ENCODE measurements at places on chromosomes 2 and 18.
A peak's percentile ranks its signal among the peaks of the same experiment; 100 is the strongest.

- peak; percentile 82 for DNase-seq
These were observed 19.8 kb upstream of the PDIA6 start for GRCh38 chr2:10832203-10832936.

DNA sequence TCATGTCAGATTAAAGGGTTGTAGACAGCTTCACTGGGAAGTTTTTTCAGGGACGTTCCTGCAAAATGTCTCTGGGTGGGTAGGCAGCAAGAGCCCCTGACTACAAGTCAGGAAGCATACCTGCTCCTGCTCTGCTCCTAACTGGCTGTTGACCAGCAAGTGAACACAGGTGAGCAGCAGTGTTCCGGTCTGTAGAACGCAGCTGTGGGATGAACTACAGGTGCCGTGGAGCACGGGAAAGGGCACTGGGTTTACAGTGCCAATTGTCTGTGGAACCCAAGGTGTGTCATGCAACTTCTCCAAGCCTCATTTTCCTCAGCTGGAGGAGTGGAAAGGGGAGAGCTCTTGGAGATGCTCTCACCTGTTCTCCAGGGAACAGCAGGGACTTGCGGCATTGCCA is 6.6 kb downstream of the ASB18 start:
- DNase-seq: no peak

- no peak for DNase-seq
These were observed 14.8 kb upstream of the ADAM17 start for GRCh38 chr2:9570182-9571060.

DNA sequence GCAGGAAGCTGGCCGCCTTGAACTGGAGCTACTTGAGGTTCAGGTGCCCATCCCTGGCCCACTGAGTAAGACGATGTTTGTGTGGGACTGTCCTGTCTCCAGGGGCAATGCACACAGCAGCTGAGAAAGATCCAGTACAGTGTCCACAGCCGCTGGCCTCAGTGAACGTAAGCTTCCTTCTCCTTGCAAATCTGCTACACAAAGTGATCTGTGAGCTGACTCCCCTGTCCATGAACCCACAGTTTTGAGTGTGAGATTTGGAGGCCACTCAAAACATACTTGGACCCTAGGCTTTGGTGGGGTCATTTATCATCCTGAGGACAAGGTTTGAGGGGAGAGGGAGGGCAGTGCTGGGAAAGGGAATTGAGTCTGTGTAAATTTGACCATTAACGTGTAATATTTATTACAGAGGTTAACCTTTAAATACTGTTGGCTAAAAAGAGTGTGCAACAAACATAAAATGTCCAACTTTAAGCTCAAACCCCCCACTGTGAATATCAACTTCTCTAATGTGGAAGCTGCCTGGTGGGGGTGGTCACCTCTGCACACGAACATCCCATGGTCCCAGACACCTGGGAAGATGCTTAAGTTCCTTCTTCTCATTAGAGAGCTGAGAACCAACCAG is 4.9 kb upstream of the CYS1 start:
- DNase-seq: no peak

GRCh38 chr2:159073256-159073655 is 104.8 kb downstream of the TANC1 start:
- no peak for DNase-seq

GRCh38 chr2:197286805-197287595 is 23.6 kb downstream of the ANKRD44 start:
- DNase-seq: peak; percentile 45

- no peak for DNase-seq
These were observed 118.5 kb upstream of the CD302 start for GRCh38 chr2:159916511-159916910.

GRCh38 chr2:43839776-43840564 is 1.2 kb downstream of the ABCG8 start:
- no peak for DNase-seq

DNA sequence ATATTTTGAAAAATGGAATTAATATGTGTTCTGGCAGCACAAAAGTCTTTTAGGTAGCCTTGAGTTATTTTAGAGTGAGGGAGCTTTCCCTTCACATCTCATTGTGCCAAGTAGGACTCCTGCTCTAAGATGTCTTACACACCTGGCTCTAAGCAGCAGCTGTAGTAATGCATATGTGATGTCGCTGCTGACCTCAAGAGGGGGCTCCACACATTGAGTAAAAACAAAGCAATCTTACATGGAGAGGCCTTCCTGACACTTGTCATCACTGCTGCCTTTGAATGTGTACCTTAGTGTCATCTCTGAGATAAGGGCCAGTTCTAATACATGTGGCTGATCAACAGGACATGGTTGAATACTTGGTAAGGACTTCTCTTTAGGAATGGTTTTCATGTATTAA is 75.8 kb downstream of the ACTR3 start:
- no peak for DNase-seq

- peak; percentile 83 for DNase-seq
These were observed 90.0 kb upstream of the PPP1CB start for GRCh38 chr2:28661589-28662001.

- DNase-seq: no peak
These were observed 92.8 kb upstream of the CDH2 start for GRCh38 chr18:28269750-28270149.

- no peak for DNase-seq
These were observed 148.2 kb downstream of the RND3 start for GRCh38 chr2:150339282-150339681.

DNA sequence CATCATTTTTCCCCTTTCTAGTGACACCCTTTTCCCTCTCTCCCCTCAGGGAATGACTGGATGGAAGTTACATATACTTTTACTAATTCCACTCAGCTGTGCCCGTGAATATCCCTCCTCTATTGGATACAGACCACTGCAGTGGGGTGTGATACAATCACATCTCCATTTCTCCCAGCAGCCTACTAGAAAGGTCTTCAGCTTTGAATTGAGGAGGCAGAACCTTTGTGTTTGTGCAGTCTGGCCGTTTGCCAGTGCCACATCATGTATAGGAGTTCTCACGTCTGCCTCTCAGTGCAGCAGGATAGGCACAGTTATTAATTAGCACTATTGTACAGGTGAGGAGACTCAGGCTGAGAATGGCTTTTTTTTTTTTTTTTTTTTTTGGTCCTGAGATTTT is 16.4 kb downstream of the TNFRSF11A start:
- DNase-seq: peak; percentile 24

DNA sequence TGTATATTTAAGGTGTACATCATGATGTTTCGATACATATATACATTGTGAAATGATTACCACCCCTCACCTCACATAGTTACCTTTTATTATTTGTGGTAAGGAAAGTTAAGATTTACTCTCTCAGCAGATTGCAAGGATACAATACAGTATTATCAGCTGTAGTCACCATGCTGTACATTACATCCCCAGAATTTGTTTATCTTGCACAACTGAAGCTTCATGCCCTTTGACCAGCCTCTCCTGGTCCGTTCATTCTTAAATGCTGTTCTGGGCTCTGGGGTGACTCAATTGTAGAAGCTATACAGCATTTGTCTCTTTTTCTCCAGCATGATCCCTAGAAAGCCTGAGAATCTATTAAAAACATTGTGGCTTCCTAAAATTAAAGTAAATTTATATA is 90.8 kb downstream of the PTPRM start:
- DNase-seq: no peak

GRCh38 chr2:207341804-207342203 is 176.1 kb upstream of the KLF7 start:
- no peak for DNase-seq

GRCh38 chr2:223315813-223316212 is 263.8 kb downstream of the KCNE4 start:
- no peak for DNase-seq

DNA sequence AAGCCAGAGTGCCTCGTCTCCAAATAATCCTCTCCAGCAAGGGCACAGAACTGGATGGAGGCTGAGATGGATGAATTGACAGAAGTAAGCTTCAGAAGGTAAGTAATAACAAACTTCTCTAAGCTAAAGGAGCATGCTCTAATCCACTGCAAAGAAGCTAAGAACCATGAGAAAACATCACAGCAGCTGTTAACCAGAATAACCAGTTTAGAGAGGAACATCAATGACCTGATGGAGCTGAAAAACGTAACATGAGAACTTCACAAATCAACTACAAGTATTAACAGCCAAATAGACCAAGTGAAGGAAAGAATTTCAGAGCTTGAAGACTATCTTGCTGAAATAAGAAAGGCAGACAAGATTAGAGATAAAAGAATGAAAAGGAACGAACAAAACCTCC is 32.3 kb downstream of the WDPCP start:
- no peak for DNase-seq

- DNase-seq: no peak
These were observed 93.7 kb upstream of the RBBP8 start for GRCh38 chr18:22839340-22839821.

- no peak for DNase-seq
These were observed 115.6 kb downstream of the ZNF516 start for GRCh38 chr18:76379226-76380126.

DNA sequence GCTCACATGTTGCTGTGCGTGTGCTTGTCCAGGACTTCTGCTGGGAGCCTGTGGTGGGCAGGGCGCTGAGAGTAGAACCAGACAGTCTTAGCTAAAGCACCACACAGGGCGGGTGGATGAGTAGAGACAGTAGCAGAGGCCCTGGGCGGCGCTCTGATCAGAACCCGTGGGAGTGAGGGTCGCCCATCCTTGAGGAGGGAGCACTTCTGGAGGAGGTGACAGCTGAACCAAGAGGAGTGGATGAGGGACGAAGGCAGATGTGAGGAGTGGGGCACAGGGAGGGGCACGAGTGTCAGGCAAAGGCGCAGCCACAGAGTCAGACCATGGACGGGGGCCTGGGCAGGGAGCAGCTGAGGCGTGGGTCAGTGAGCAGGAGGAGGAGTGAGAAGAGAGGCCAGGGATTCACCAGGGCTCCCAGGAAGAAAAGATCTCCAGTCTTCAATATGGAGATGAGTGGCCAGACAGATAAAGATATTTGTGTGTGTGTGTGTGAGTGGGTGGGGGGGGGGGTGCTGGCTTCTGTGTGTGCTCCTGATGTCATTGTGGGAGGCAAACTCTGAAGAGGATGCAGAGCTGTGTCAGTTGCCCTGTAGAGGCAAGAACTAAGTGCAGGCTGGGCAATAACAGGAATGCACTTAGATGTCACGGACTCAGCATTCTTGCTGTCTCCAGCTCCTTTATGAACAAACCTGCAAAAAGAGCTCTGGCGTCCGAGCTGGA is 79.6 kb downstream of the TPO start:
- DNase-seq: no peak

DNA sequence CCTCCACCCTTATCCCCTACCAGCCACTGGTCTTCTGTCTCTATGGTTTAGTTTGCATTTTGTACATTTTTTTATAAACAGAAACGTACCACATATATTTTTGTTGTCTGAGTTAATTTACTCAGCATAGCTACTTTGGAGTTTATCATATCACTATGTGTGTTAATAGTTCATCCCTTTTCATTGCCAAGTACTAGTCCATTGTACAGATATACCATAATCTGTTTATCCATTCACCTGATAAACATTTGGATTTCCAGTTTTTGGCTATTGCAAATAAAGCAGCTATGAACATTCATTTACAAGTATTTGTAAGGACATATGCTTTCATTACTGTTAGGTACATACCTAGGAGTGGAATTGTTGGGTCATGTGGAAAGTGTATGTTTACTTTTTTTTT is 123.6 kb downstream of the RHBDD1 start:
- DNase-seq: no peak

DNA sequence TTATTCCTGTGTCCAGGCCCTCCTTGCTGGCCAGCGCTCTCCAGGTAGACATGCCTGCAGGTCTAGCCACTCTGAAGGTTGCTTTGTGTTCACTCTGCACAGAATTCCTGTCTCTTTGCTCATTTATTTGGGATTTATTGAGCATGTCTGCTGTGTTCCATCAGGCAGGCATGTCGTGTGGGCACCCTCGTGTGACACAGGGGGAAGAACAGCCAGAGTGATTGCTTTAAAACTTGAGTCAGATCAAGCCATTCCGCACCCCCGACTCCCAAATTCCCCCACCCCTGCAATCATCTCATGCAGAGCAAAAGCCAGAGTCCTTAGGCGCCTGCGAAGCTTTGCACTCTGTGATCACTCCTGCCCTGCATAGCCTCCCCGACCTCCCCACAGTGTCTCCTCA is 44.7 kb upstream of the SIX2 start:
- DNase-seq: no peak

GRCh38 chr18:12328179-12328823 is 20.3 kb downstream of the TUBB6 start:
- DNase-seq: no peak

GRCh38 chr2:42924418-42924886 is 132.1 kb upstream of the HAAO start:
- no peak for DNase-seq

DNA sequence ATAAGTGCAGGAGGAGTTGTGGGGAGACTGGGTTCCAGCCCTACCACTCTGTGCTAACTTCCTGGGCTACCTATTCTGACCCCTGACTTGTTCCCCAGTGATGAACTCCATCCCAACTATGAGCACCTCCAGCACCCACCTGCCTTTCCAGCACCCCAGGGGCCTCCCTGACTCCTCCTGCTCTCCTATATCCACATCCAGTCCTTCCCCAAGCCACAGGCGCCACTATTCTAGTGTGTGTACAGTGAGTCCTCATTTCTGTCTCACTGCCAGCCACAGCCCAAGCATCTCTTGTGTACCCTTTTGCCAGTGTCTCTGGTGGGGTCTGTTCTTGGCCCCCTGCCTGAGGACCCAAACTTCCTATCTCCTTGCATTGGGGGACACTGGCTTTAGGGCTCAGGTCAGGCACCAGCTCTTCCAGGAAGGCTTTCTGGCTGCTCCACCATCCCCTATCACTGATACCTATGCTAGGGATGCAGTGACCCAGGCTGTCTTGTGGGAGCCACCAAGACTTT is 145.2 kb downstream of the INHBB start:
- DNase-seq: no peak

GRCh38 chr18:34807106-34807796 is 97.2 kb downstream of the DTNA start:
- no peak for DNase-seq

DNA sequence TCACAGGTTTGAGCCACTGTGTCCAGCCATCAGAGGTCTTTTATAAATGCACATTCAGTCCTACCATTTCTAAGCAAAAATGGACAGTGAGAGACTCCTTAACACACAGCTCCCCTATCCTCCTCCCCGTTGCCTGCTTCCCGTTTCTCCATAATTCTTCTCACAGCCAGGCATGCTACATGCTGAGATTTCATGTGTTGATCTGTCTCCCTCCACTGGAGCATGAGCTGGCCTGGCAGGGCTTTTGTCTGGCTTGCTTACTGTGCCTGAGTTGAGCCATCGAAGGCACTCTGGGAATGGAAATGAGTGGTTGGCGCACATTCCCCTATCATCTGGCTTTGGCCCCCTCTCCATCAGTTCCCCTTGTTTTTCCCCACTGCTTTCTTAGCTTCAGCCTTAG is 413.5 kb downstream of the PTPRM start:
- DNase-seq: no peak

GRCh38 chr2:236541008-236541562 is 28.5 kb upstream of the ACKR3 start:
- DNase-seq: no peak

GRCh38 chr2:186617771-186618170 is 27.9 kb downstream of the ITGAV start:
- no peak for DNase-seq
